ENCODE measurements at places on chromosomes 6 and 20.
A peak's percentile ranks its signal among the peaks of the same experiment; 100 is the strongest.

GRCh38 chr20:62634330-62634967 lies 7.9 kb upstream of the SLCO4A1 start:
- DNase-seq, result no peak

DNA sequence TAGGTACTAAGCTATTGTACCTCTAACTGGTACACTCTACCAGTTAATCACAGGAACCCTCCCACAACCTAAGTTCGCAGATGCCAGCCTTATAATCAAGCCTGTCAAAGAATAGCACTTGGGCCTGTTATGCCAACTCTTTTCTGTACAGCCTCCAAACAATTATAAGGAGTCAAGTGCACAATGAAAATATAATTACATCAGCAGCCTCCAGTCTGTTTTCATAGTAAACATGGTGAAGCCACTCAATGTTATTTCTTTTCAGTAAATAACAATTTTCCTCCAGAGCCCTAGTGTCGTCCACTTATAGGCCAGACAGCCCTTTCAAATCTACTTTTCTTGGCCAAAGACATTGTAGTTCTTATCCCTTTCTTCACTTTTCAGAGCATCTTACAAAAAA lies 82.7 kb upstream of the CARMIL1 start:
- DNase-seq, result no peak

DNA sequence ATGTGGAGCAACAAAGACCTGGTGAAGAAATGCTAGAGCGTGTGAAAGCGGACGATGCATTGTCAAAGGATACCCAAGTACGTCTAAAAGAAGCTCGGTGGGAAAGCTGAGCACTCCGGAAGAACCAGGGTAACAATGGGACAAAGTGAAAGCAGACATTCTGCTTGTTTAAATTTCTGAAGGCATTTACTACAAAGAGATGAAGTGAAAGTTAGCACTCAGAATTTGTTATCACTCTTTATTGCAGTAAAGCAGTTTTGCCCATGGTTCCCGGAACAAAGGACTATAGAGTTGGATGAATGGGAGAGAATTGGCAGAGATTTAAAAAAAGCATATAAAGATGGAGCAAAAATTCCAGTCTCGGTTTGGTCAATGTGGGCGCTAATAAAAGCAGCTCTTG lies 12.8 kb upstream of the IRAK1BP1 start:
- DNase-seq, result no peak

GRCh38 chr6:16765235-16765634 lies 4.0 kb upstream of the ATXN1 start:
- DNase-seq, result no peak

DNA sequence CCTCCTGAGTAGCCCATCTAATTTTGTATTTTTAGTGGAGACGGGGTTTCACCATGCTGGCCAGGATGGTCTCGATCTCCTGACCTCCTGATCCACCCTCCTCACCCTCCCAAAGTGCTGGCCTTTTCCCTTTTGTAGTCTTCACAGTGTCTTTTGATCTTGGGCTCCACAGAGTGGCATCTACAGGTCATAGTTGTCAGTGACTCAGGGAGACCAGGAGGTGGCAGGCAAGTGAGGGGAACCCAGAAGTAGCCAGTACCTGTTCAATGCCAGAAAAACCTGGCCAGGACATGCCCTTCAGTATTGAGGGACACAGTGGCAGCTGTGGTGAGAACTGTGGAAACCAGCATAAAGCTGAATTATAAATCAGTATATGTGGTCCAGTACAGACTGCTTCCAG lies 19.6 kb downstream of the RPP21 start:
- DNase-seq, result no peak

DNA sequence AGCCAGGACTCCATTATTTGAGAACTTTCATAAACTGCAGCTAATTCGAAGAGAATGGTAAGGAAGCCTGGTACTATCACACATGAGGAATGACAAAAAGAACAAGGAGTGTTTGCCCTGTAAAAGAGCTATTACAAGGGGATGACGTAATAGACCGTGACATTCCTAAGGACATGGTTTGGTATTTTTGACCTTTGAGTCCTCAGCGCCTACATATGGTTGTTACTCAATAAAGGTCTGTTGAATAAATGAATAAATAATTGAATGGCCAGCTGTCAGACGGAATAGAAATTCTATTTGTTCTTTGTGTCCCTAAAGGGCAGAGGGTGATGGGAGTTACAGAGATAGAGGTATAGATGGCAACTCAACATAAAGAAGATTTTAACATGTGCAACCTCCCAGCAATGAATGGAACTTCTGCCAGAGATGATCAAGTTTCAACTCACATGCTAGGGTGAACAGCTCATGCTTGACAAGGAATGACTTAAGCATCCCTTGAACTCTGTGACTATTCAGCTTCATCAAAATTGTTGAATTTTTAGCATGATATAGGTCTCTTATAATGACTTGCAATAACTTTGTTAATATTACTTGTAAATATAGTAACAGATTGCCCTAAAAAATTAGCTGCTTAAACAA lies 115.4 kb downstream of the TENT5A start:
- no peak for DNase-seq

DNA sequence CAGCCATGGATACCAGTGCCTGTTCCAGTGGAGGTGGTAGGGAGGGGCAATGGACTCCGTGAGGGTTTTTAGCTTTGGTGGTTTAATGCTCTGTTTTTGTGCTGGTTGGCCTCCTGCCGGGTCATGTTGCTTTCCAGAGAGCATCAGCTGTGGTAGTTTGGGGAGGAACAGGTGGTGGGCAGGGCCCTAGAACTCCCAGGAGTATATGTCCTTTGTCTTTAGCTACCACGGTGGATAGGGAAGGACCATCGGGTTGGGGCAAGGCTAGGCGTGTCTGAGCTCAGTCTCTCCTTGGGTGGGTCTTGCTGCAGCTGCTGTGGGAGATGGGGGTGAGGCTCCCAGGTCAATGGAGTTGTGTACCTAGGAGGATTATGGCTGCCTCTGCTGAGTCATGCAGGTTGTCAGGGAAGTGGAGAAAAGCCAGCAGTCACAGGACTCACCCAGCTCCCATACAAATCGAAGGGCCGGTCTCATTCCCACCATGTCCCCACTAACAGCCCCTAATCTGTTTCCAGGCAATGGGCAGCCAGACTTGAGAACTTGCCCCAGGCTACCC lies 38.9 kb downstream of the MRAP2 start:
- DNase-seq, result no peak

DNA sequence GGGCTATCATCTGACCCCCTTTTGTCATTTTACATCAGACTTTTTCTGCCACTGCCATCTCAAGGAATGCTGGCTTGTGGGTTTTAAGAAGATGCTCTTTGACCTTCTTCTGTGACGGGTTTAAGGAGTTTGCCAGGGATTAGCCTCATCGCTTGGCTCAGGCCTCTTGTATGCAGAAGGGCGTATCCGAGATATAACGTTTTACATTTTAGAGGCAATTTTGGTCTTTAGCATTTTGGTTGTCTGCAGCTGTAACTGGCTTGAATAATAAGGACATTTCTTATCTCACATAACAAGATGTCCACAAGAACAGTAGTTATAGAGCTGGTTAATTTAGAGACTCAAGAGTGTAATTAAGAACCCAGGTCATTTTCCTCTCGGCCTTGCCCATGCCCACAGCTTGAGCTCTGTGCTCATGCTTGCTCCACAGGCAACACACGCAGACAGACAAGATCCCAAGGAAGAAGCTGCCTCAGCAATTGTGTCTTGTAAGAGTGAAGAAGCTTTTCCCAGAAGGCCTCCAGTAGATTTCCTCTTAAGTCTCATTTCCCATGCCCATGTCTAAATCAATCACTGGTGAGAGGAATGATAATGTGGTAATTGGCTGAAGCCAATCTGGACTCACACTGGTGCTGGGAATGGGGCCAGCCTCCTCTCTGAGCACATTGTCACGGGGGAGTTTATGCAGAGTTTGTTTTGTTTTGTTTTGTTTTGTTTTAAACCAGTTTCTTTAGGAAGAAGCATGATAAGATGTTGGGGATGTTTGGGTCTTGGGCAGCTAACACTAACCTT lies 36.8 kb downstream of the PTCHD4 start:
- no peak for DNase-seq

- DNase-seq, result no peak
These were observed 11.1 kb upstream of the SLC4A11 start for GRCh38 chr20:3250091-3250504.

- no peak for DNase-seq
These were observed 1.5 kb downstream of the MMP24OS start for GRCh38 chr20:35276408-35276807.

DNA sequence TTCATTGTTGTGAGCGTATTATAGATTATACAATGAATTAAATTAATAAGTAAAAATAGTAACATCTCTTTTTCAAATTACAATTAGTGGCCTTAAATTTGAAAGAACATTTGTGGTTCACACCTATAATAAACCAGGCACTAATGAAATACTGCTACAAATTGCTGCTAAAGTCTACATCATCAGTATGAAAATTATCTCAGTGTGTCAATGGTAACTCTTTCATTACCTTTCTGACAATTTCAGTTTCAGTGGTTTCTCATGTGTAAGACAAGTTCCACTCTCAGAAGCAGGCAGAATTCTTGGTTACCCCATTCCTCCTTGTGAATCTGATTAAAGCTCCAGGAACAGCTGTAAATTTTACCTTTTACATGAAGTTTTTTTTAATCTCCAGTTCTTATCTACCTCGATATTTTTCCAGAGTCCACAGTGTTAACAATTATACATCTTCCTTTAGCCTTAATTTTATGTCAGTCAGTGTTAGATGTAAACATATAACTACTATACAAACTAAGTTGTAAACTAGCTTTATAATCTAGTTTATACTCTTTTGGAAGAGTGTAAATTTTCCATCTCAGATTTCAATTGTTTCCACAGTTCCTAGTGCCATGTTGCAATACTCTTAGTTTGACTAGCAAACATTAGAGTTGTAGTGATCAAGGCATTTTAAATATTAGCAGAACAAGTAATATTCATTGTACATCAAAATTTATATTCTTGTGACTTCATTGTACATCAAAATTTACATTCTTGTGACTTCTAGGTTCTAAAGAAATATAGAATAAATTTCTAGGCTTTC lies 1038.4 kb downstream of the EPHA7 start:
- no peak for DNase-seq

DNA sequence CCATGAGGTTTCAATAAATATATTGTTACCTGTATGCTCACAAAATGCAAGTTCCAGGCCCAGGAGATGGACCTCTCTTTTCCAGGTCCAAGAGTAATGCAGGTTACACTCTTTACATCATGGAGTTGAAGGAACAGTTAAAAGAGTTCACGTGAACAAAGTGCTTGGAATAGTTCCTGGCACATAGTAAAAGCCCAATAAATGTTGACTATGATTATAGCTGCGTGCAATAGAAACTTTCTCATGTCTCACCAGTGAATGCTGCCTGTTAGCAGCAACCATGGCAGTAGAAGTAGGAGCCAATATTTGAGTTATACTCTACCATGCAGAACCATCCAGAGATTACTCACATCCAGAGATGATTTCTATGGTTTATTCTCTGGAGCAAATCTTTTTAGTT lies 707.5 kb downstream of the DHX35 start:
- no peak for DNase-seq

DNA sequence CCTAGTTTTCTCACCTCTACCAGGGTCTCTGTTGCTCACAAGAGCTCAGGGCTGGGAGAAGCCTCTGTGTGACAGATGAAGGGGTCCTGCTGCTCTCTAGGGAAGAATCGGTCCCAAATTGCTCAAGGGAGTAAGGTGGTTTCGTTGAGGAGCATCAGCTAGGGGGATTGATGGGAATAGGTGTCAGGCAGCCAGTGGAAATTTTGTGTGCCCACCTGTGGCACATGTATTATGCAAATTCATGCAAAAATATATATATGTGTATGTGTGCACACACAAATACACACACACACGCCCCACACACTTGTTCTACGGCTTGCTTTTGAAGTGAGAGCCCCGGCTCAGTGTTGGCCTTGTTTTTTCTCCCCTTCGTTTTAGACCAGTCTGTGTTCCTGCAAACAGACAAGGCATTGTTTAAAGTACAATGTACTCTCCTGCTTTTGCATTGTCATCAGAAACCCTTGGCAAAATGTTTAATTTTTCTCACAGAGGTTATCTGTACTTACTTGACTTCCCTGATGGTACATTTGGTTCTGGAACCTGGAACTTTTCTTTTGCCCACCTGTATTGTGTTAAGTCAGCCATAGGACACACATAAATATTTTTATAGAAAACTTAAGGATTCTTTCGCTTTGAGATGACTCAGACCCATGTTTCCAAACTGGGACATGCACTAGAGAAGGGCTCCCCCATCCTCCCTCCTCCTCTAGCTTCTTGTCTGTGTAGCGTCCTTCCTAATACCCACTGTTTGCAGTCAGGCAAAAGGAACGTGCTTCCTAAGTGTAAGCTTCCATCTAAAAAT lies 26.7 kb downstream of the FOXO3 start:
- no peak for DNase-seq

- DNase-seq, result peak; percentile 84
These were observed at the start of gene FNDC11 for GRCh38 chr20:63553933-63554290. TSS of gene FNDC11 (plus strand) at chr20:63554159. CDS start at chr20:63555664, 1,505 bp downstream.

- DNase-seq, result no peak
These were observed 179.2 kb upstream of the KHDRBS2 start for GRCh38 chr6:62465206-62465605.

- DNase-seq, result peak; percentile 84
These were observed 804 bp downstream of the ELOVL5 start for GRCh38 chr6:53347921-53348370.

DNA sequence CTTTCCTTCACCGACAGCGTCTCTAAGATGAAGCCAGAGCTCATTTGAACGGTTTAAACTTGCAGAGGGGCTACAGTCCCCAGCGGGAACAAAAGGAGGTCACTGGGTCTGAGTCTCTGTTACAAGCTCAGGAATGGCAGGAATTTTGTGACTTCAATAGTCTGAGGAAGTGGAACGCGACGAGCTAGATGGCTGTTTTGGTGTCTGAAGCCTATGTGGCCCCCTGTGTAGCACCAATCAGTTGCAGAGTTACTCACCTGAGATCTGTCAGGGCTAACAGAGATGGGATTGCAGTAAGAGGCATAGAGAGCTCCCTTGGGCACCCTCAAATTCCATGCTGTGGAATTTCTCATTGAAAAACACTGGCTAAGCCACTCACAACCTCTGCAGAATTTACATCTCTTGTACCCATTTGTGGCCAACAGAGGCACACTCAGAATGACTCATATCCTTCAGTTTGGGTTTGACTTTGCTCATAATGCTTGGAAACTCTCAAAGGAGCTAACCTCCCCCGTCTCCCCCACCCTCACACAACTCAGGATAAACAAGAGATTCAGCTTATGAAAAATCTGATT lies 7.1 kb upstream of the TCP11 start:
- no peak for DNase-seq

DNA sequence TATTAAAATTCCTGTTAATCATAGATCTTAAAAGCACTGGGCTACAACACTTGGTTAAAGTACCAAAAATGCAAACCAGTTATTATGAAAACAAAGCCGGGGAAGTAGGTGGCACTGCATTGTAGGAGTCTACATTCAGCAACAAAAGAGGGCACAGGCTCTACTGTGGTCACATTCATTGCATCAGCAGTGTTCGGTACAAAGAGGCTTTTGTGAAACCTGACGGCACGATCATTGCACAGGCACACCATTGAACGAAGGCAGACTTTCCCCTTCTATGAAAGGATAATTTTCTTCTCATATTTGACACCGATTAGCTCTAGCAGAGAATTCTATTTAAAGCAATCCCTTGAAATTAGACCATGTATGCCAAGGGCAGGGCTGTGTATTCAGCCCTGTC lies 44.6 kb upstream of the AGPAT4 start:
- DNase-seq, result no peak
